ENCODE measurements at places on chromosomes 2 and 18. TPM values are rescaled to one million over a fixed set of nuclear protein-coding genes. Genes with fewer than 3 reads are reported as not detected.

GRCh38 chr2:170369894-170370293, 191.9 kb downstream of the MYO3B start:
- DNase-seq = no peak

The RNF144A gene
- 21.4 TPM for total RNA-seq

DNA sequence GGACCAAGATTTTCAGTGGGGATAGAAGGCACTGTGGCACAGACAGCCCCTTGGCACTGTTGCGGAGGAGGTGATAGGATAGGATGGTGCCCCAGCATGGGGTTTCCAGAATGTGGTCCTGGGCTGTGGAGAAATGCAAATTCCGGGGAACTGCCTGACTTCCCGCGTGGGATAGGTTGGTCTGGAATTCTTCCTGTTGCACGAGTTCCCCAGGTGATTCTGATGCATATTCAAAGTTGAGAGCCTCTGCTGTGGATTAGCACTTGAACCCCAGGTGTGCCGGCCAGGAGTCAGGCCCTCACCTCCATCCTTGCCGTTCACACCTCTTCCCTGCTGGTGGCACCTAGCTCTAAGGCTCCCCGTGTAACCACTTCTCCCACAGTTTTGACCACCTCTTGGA, 15.5 kb downstream of the NCK2 start:
- DNase-seq = no peak

DNA sequence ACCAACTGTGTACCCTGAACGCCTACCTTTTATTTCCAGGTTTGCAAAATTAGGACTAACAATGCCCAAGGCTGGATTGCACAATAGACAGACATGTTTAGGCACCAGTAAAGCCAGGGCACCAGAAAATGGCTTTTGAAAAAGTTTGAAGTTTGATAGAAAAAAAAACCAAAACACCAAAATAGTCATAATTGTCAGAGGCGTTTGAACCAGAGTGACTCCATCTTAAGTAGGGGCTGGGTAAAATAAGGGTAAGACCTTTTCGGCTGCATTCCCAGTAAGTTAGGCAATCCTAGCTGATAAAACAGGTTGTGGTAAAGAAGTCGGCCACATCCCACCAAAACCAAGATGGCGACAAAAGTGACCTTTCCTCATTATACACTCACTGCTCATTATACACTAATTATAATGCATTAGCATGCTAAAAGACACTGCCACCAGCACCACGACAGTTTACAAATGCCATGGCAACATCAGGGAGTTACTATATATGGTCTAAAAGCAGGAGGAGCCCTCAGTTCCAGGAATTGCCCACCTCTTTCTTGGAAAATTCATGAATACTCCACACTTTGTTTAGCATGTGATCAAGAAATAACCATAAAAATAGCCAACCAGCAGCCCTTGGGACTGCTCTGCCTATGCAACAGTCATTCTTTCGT, 105.1 kb upstream of the MSH2 start:
- DNase-seq = no peak

- no peak for DNase-seq
Measured at GRCh38 chr2:207599636-207600035, 25.6 kb downstream of the METTL21A start.

DNA sequence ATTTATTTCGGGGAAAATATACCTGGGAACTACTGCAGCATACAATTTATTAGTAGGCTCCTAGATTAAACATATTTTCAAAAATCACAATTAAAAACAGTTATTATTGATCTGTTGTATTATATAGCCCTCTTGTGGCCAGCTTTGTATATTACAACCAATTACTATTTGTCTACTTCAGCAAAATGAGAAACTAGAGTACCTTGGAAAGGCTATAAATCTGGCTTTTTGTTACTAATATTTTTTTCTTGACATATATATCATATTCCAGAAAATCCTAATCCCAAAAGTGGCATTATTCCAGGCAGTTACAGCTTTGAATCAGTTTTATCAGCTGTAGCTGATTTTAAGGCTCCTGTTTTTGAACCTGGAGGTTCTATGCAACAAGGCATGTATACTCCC, 101.2 kb downstream of the UBR3 start:
- no peak for DNase-seq

GRCh38 chr2:109677835-109678580, 63.8 kb downstream of the SOWAHC start:
- no peak for DNase-seq

DNA sequence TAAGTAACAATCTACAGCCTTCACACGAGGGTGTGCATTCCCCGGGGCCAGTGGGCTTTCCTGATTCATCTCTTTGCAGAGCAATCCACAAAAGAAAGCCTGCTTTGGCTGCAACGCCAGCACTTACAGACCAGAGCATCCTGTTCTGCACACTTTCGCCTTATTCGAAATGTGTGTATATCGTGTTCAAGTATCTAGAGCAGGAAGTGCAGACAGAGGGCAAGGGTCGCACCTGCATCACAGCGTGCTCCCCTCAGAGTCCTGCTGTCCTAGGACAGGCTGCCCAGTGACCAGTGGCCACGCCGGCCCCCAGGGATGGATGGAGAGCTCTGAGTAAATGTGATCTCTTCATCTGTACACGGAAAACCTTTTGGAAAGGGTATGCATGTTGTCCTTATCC, 264.3 kb downstream of the ZNF516 start:
- no peak for DNase-seq

DNA sequence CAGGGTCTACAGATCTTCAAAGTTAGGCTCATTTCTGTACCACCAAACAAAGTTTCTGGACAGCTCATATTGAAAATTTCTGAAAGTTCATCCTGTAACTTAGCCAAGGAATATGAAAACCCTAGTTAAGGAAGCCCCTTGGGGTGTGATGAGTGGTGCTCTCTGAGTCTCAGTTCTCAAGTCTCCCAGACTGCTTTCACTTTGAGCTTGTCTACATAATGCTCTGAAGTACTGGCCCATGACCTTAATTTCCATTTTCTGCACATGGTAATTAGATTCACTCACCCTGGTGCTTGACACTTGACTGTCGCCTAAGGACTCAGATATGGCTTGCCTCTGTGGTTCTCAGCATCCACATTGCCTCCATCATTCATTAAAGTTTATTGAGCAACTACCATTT, 51.7 kb upstream of the SATB2 start:
- DNase-seq = no peak

DNA sequence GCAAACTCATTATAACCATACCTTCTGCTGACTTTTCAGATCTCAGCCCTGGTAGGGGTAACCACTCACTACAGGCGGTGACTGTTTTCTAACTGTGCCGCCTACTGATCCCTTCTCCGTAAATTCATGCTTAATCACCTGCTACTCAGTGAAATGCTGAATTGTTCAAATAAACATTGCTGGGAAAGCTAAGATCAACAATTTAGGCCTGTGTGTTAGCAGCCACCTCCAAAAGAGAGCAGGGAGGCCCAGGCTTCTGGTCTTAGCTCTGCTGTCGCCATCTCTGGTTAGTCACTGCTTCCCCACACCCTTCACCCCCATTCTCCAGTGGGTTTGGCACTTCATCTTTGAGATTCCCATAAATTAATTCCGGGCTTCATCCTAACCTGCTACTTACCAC, 21.8 kb upstream of the NT5C1B start:
- DNase-seq = no peak

GRCh38 chr2:48048476-48049171, 142.3 kb upstream of the FBXO11 start:
- DNase-seq = no peak

- no peak for DNase-seq
Measured at GRCh38 chr2:226017537-226017936, 618.0 kb downstream of the NYAP2 start.

The MPHOSPH10 gene
- total RNA-seq = 28.3 TPM

The MROH2A gene
- total RNA-seq = not detected

DNA sequence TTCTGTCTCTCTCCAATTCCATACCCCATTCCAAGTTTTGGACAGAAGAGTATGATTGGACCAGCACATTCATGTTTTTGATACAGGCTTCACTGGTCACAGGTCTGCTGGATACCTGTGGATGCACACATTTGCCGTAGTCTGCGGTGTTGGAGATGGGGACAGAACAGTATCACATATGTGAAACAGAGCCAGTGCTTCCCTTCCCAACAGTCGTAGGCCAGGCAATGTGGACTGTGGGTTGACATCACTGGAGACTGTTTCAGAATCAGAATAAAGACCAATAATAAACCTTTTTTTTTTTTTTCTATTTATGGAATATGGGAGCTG, 18.7 kb downstream of the ACSL3 start:
- no peak for DNase-seq

The OTOS gene
- not detected for total RNA-seq

- no peak for DNase-seq
Measured at GRCh38 chr2:118721817-118722551, 125.5 kb downstream of the EN1 start.

DNA sequence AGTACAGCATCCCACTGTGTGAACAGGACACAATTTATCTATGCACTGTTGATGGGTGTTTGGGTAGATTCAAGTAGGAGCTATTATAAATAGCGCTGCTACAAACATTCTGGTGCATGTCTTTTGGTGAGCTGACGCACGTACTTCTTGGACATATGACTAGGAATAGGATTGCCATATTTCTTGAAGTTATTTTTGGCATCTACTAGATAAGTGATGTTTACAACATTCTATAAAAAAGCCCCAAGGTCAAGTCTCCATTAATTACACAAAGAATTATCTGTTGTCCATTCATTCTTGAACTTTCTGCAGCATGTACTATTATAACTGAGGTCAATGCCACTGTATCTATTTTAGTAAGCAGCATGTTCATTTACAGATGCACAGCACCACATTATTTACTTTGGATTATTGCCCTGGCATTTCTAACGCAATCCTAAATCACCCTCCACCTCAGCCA, 225.5 kb upstream of the TMEM200C start:
- no peak for DNase-seq

- DNase-seq = no peak
Measured at GRCh38 chr2:215727507-215728503, 285.5 kb downstream of the MREG start.

GRCh38 chr2:2226326-2226725, 104.7 kb downstream of the MYT1L start:
- no peak for DNase-seq

- no peak for DNase-seq
Measured at GRCh38 chr2:31893094-31893493, 117.7 kb downstream of the MEMO1 start.

- no peak for DNase-seq
Measured at GRCh38 chr2:63792530-63792929, 49.2 kb upstream of the UGP2 start.

- no peak for DNase-seq
Measured at GRCh38 chr2:202052235-202052634, 18.6 kb downstream of the FZD7 start.

DNA sequence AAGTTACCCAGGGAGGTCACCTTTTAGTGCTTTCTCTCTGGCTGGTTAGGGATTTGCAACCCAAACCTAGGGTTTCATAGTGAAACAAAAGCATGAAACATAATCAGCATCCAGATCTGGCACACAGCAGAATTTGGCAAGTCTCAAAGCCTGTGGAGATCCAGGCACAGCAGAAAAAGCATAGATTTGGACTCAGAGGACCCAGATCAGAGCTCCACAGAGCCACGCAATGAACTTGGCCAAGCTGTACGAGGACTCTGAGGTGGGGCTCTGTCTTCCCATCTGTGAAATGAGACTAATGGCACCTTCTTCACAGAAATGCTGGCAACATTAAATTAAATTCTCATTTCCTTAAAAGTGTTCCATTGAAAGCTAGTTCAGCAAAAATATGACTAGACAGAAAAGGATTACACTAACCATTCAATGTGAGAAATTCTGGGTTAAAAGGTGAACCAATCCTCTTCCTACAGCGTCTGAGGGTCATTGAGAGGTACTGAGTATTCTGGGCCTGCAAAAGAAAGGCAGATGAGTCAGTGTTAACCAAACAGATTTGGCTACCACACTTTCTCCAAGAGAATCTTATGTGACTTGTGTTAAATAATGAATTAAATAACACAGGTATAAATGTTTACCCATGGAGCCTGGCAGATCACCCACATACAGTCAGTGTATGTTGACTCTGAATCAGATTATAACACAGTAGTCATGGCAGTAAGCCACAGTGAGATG, 266.3 kb downstream of the MREG start:
- DNase-seq = no peak

The POTEI gene
- total RNA-seq = not detected

DNA sequence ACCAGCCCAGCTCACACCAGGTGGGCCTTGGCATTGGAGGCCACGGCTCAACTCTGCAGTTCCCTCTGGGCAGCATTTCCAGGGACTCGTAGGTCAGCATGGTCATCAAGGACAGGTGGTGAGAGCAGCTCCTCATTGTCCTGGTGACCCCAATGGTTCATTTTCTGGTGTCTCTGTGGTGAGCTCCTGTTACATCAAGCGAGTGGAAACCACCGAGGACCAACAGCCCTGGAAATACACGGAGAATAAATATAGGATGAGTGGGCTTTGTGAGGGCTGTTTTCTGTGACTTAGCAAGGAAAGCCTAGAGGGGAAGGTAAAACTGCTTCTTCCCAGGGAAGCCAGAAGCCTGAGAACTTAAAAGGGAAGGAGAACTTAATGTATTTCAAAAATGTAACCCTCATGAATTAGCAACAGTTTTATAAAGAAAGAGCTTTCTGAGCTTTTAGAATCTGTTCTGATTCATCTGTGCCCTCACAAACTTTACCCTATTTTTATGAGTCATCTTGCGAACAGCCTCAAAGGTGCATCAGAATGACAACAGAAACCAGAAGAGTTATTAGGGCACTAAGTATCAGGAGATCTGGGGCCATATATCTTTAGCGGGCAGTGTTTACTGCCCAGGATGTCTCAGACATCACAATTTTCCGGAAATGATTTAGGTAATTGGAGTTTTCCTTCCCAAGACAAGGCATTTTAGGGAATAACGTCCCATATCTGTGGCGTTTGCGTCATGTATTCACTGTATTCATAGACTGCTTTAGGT, 18.7 kb downstream of the C2orf92 start:
- DNase-seq = no peak

GRCh38 chr2:167548396-167548795, 660.1 kb downstream of the XIRP2 start:
- no peak for DNase-seq

The TRIM43B gene
- total RNA-seq = not detected

DNA sequence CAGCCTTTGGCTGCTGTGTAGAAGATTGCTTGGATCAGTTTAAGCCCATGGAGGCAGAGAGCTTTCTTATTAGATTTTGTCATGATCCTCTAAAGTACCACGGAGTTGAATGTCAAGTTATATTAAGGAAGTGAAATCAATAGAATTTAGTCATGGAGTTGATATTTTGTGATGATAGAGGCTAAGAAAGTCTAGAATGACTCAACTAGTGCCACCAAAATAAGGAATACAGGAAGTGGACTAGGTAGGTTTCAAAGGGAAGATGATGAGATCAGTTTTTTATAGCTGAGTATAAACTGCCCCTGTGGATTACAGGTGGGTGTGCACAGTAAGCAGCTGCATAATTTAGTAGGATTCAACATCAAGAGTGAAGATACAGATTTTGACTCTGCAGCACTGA, 25.2 kb downstream of the FBXO36 start:
- DNase-seq = no peak

GRCh38 chr2:12719400-12720277, 2.9 kb downstream of the TRIB2 start:
- no peak for DNase-seq

The ADCYAP1 gene
- total RNA-seq = not detected

Measured in T-helper 17 cell (primary cell).